ENCODE measurements at places on chromosomes 4 and X.

- no peak for DNase-seq
Observed at GRCh38 chr4:145533001-145533400, 51.3 kb downstream of the SMAD1 start.

DNA sequence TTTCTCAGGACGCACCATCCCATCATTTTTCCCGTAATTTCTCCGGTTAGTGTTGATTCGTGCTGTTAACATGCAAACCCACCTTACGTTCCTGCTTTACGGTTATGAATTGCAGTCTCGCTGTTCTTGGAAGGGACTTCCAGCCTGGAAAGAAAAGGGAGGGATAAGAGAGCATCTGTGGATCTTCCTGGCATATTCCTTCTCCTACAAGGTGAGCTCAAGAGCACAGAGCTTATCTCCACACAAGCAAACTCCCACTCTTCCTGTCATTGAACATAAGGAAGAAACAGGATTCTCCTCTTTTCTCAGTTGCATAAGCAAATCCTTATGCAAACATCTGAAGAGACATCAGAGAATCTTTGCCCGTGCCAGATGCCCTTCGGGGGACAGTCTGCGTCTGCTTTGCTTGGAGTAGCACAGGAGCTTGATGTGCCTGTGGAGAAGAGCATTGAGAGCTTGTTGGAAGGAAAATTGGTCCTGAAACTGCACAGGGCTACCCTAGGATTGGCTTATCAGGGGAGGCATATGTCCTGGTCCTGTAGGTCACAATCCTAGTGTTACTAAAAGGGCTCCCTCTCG, 127.0 kb downstream of the ASMT start:
- no peak for DNase-seq

- DNase-seq, result no peak
Observed at GRCh38 chr4:122633211-122633610, 12.3 kb upstream of the IL21 start.

DNA sequence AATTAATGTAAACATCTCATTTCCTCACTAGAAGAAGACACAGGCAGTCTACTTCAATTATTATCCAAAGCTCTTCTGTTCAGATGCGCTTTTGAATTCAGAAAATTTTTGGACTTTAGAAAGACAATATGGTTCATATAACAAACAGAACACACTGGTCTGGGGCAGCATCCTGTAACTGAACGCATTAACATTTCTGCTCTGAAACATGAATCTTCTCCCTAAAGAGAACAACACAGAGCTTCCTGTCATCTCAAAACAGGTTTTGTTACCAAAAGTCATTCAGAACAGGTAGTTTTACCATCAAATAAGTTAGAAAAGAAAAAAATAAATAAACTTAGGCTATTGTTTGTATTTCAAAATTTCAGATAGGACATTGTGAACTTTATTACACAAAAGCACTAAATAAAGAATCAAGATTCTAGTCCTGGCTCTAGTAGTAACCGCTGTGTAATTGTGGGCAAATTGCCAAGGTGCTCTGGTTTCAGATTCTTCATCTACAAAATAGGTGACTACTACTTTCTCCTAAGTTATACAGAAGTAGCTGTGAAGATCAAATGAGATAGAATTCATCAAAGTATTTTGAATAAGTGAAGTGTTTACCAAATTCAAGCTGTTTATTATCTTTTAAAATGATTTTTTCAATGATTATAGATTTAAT, 252.3 kb upstream of the RASGEF1B start:
- no peak for DNase-seq

DNA sequence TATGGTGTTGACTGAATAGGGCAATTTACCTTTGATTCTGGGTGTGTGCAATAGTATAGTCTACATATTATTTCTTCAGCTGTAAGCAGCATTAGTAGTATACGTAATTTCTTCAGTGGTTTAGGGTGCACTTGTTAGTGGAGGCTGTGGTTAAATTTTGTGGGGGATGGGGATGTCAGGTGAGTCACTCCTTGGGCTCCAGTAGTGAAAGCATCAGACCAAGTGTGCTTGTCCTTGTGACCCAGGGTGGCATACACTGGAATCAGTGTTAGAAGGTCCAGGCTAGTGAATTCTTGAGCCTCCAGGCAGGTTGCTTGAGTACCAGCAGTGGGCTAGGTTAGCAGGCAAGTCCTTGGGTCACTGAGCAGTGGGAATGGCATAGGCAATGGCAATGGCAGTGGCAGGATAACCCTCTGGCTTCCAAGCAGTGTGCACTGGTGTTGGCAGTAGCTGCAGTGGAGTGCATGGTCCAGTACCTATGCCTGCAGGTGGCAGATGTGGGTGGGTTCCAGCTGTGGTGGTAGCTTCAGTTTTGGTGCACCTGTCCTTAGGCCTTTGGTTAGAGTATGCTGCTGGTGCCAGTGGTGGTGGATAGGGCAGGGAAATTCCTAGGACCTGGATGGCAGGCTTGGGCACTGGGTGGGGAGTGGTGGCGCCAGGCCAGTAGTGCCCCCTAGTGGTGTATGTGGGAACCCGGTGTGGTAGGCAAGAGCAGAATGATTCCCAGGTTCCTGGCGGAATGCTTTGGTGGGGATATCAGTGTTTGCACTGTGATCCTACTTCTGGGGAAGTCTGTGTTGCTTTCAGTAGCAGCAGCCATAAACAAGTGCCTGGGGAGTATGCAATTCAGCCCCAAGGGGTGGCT, 531.0 kb downstream of the SMARCA1 start:
- DNase-seq, result no peak

- no peak for DNase-seq
Observed at GRCh38 chrX:133005042-133005441, 46.6 kb upstream of the HS6ST2 start.

- no peak for DNase-seq
Observed at GRCh38 chr4:16227462-16227868, 1.2 kb upstream of the TAPT1 start.

DNA sequence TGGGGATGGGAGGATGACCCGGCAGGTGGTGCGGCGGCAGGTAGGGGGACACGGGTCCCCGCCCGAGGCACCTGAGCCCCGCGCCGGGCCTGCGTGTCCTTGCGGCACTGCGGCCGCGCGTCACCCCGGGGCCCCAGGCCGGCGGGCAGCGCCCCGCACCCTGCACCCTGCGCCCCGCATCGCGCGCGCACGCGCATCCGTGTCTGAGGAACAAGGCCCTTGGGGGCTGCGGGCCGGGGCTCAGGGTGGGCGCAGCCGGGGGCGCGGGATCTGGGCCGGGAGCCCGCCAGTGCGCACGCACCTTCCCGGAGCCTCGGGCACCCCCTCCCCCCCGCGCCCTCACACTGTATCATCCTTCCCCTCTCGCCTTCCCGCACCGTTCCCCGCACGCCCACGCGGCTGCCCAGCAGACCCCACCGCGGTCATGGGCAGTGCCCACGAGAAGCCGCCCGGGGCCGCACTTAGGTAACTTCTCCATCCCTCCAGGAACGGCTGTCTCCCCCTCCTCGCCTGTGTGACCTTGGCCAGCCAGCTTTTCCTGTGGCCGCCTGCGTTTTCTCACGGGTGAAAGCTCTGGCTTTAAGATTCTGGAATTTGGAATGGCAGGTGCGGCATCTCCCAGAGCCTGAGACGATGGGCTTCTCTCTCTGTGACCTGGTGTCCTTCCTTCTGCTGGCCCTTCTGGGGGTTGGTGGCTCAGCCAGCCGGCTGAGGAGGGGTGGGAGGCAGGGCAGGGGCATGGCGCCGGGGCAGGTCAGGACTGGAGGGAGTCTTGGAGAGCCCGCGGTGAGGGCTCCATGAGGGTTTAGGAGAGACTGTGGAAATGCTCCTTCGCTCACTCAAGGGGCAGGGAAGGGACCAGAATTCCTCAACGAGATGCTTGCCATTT, 748 bp downstream of the ATP2B3 start:
- DNase-seq, result no peak

- no peak for DNase-seq
Observed at GRCh38 chrX:13990126-13990800, 39.4 kb downstream of the GEMIN8 start.

- no peak for DNase-seq
Observed at GRCh38 chr4:112003231-112003907, 141.9 kb upstream of the FAM241A start.

- DNase-seq, result no peak
Observed at GRCh38 chr4:81404294-81404693, 67.4 kb downstream of the RASGEF1B start.

- DNase-seq, result no peak
Observed at GRCh38 chr4:173990126-173990868, 293.2 kb downstream of the FBXO8 start.

DNA sequence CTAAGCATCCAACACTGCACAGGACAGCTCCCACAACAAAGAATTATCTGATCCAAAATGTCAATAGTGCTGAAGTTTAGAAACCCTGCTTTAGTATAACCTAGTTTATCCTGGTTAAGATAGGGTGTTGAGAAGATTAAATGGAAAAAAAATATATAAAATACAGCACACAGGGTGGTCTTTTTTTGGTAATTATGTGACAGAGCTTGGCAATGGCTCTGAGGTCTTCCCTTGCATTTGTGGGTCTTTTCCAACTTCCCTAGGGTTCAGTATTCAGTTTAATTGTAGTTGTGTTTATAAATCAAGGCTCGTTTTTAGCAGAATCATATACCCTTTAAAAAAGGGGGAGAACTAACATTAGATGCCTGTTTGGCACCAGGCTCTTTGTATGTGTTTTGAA, 36.6 kb downstream of the REPS2 start:
- no peak for DNase-seq

GRCh38 chrX:93875621-93876282, 201.7 kb downstream of the FAM133A start:
- DNase-seq, result no peak

GRCh38 chr4:83036991-83037665, 2.1 kb downstream of the COPS4 start:
- no peak for DNase-seq

- no peak for DNase-seq
Observed at GRCh38 chrX:44105228-44105913, 132.2 kb upstream of the NDP start.

GRCh38 chrX:53684415-53685192, 1.9 kb downstream of the HUWE1 start:
- DNase-seq, result no peak

DNA sequence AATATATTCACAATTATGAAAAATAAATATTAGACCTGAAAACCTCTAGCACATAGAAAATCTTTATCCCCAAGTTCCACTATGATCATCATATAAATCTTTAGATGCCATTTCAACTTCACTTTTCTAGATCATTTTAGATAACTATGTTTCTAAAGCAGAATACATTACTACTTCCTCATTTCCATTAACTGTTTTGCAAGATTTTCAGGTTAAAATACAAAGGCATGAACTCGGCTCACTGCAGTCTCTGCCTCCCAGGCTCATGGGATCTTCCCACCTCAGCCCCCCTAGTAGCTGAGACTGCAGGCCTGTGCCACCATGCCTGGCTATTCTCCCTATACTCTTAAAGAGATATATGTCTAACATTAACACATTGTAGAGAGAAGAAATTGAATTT, 1365.9 kb upstream of the AGA start:
- no peak for DNase-seq

DNA sequence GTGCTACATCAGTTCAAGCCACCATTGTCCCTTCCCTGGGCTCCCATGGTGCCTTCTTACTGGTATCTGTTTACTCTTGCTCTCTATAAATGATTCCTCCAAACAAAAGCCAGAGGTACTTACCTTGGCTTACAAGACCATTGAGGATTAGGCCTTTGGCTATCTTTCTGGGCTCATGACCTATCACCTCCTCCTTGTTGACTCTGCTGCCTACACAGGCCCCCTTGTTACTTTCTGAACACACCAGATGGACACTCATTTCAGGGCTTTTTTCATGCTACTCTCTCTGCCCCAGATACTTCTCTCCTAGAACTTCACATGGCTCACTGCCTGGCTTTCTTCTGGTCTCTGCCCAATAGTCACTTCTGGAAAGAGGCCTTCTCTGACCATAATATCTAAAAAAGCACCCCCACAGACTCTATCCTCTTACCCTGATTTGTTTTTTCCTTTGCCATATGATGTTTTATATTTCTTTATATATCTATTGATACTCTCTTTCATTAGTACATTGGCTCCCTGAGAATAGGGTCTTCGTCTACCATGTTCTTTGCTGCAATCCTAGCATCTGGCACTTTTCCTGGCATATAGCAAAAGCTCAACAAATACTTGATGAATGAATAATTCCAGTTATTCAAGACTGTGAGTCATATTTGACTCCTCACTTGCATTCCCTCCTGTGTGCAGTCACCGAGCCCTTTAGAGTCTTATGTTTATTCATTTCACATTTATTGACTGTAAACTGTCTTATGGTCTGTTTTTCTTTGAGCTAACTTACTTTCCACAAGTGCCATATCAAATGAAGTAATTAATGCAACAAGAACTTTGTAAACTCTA, 27.1 kb upstream of the TAPT1 start:
- DNase-seq, result no peak

Measured in NCI-H510A (cell line).